Liver (tissue), 10 donors: ENCODE measurements at places on chromosomes 12 and 14. TPM values are rescaled to one million over a fixed set of nuclear protein-coding genes. Genes with fewer than 3 reads are reported as not detected.

TSPAN19 gene
- not detected for total RNA-seq

TAS2R42 gene
- total RNA-seq = not detected

ACIN1 gene
- total RNA-seq = 50.6 TPM

CIROP gene
- not detected for total RNA-seq

CABP1 gene
- 0.08 TPM for total RNA-seq

RBP5 gene
- total RNA-seq = 12.9 TPM

INHBC gene
- total RNA-seq = 102 TPM

ARHGAP9 gene
- total RNA-seq = 12.0 TPM

LRRC43 gene
- total RNA-seq = not detected

PKP2 gene
- total RNA-seq = 35.7 TPM

SLC24A4 gene
- 0.23 TPM for total RNA-seq

OR5AU1 gene
- total RNA-seq = not detected

TCL1B gene
- not detected for total RNA-seq

CLEC1B gene
- 29.8 TPM for total RNA-seq

GZMB gene
- 0.17 TPM for total RNA-seq

GPR162 gene
- 0.59 TPM for total RNA-seq

DAD1 gene
- total RNA-seq = 142 TPM

CACNA1C gene
- total RNA-seq = 1.9 TPM

LGR5 gene
- total RNA-seq = 0.67 TPM

TAS2R14 gene
- total RNA-seq = 6.9 TPM

RNF10 gene
- total RNA-seq = 102 TPM

MORN3 gene
- total RNA-seq = 0.08 TPM

EML1 gene
- total RNA-seq = 14.6 TPM

DDHD1 gene
- 14.3 TPM for total RNA-seq

SMCO2 gene
- not detected for total RNA-seq

HCAR3 gene
- 1.3 TPM for total RNA-seq

SMOC1 gene
- 43.7 TPM for total RNA-seq

ZNF839 gene
- total RNA-seq = 5.3 TPM

CAND1 gene
- 66.1 TPM for total RNA-seq

ADAMTS20 gene
- total RNA-seq = 0.05 TPM

IGFBP6 gene
- 1.6 TPM for total RNA-seq

DNAI7 gene
- total RNA-seq = not detected

TBX5 gene
- total RNA-seq = not detected

TSPAN11 gene
- 1.2 TPM for total RNA-seq

CBLN3 gene
- 0.79 TPM for total RNA-seq

SRP54 gene
- 113 TPM for total RNA-seq

CMKLR1 gene
- 13.7 TPM for total RNA-seq

TCL1A gene
- total RNA-seq = 0.17 TPM

PACS2 gene
- 10.2 TPM for total RNA-seq

GOLGA3 gene
- total RNA-seq = 43.0 TPM

CTSG gene
- 32.5 TPM for total RNA-seq

WSCD2 gene
- total RNA-seq = 0.09 TPM

MMP14 gene
- 8.4 TPM for total RNA-seq

FSCB gene
- not detected for total RNA-seq

RILPL2 gene
- total RNA-seq = 1.8 TPM
